Stimulated activated CD8-positive, alpha-beta memory T cell treated with anti-CD3 and anti-CD28 coated beads, Interleukin-4, amount 100 ng/mL, for 48 hours (primary cell): ENCODE measurements at places on chromosomes 3 and 15.

DNA sequence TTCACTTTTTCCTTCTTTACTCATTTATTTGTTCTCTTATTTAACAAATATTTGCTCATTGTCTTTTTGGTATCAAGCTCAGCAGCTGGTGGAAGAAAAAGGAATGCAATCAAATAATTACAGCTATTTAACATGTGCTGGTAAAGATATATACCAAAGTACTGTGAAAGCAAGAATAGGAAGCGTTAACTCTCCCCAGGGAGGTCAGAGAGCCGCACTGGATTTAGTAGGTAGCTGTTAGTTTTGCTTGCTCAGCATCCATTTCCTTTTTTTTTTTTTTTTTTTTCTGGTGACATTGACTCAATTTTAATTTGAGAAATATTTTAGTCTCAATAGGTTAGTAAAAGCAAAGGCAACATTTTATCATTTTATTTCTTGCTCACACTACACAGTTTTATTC is 308.5 kb upstream of the MDFIC2 start:
- DNase-seq = no peak

GRCh38 chr3:133531981-133532380 is 41.5 kb upstream of the CDV3 start:
- no peak for DNase-seq

GRCh38 chr15:50247819-50248655 is 17.5 kb downstream of the HDC start:
- DNase-seq = peak; percentile 60

- DNase-seq = no peak
Measured at GRCh38 chr3:143326983-143327778, 207.6 kb downstream of the CHST2 start.

GRCh38 chr3:163890661-163891060 is 1187.6 kb downstream of the SI start:
- DNase-seq = no peak
